ENCODE measurements at places on chromosomes 1 and 21.

DNA sequence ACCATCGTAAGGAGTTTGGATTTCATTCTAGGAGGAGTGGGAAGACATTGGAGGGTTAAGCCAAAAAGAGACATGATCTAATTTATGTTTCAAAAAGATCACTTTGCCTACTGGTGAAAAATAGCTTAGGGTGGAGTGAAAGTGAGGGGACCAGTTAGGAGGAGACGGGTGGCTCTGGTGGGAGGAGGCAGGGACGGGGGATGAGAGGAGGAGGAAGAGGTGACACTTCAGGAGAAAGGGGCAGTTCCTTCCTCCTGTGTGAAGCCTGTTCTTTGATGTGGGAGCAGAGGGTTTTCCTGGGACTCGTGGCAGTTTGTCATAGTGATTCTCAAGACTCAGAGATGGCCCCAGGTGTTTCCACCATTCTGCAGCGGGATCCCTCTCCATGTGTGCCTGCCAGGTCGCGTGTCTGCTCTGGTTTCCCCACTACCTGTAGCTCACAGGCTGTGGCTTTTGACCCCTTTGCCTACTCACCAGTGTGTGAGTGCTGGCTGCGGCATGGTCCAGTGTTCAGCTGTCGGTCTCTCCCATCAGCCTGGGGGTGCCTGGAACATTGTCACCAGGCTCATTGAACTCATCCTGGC, 102.4 kb downstream of the CNIH3 start:
- no peak for DNase-seq

GRCh38 chr21:35478161-35479064, 429.3 kb upstream of the RUNX1 start:
- no peak for DNase-seq

DNA sequence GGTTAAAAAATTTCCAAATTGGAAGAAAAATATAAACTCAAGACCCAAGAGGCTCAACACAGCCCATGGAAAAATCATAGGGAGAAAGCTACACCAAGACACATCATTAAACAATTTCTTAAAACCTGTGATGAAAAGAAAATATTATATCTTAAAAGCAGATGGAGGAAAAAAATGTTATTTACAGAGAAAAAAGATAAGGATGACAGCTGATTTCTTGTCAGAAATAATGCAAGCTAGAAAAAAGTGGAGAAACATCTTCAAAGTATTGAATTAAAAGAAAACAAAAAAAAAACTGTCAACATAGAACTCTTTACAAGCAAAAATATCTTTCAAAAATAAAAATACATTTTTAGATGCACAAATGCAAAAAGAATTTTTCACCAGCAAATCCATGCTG, 930.5 kb downstream of the ADGRL2 start:
- no peak for DNase-seq

GRCh38 chr1:231723146-231723545, 96.6 kb downstream of the DISC1 start:
- DNase-seq = no peak

DNA sequence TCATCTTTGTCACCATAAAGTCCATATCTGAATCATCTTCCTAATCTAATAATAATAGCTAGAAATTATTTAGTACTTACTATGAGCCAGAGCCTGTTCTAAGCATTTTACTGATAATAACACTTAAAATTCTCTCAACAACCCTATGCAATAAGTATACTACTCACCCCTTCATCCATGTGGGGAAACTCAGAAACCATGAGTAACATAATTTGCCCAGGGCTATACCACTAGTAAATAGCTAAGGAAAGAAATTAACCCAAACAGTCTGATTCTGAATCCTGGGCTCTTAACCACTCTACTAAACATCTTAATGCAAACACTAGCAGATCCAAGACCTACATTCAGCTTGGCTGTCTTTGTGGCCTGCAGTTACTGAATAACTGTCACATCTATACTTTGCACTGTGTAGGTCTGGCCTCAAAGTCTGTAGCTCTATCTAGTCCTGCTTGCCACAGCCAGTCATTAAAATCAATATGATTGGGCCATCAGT, 394.8 kb upstream of the ESRRG start:
- no peak for DNase-seq

GRCh38 chr1:94079989-94080388, 41.0 kb downstream of the ABCA4 start:
- no peak for DNase-seq

GRCh38 chr1:5864256-5864655, 128.0 kb downstream of the NPHP4 start:
- DNase-seq = no peak

DNA sequence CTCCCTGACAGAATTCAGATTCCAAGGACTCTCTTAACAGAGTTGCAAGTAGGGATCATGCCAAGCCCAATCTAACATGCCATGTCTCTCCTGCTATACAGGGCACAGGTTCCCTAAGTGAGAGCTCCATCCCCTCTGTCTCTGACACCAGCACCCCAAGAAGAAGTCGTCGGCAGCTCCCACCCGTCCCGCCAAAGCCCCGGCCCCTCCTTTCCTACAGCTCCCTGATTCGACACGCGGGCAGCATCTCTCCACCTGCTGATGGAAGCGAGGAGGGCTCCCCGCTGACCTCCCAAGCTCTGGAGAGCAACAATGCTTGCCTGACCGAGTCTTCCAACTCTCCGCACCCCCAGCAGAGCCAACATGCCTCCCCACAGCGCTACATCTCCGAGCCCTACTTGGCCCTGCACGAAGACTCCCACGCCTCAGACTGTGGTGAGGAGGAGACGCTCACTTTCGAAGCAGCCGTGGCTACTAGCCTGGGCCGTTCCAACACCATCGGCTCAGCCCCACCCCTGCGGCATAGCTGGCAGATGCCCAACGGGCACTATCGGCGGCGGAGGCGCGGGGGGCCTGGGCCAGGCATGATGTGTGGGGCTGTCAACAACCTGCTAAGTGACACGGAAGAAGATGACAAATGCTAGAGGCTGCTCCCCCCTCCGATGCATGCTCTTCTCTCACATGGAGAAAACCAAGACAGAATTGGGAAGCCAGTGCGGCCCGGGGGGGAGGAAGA, 263.2 kb downstream of the ZNF648 start:
- DNase-seq = no peak

DNA sequence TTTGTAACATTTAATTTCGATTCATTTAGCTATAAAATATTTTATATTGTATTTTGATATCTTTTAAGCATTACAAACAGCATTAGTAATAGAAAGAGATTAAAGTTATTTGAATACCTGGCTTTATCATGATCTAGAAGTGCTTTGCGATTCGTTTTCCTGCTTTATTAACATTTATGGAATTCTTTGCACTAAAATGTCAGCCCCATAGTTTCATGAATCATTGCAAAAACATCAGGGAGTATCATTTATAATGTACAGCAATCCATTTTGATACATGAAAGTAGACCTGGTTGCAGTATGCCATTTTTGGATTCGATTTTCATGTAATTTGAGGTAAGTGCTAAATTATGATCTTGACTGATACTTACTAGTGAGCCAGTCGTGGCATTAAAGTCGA, 108.0 kb upstream of the DPYD start:
- DNase-seq = no peak

- DNase-seq = no peak
Measured at GRCh38 chr1:32464191-32464715, 619 bp upstream of the ZBTB8B start.

DNA sequence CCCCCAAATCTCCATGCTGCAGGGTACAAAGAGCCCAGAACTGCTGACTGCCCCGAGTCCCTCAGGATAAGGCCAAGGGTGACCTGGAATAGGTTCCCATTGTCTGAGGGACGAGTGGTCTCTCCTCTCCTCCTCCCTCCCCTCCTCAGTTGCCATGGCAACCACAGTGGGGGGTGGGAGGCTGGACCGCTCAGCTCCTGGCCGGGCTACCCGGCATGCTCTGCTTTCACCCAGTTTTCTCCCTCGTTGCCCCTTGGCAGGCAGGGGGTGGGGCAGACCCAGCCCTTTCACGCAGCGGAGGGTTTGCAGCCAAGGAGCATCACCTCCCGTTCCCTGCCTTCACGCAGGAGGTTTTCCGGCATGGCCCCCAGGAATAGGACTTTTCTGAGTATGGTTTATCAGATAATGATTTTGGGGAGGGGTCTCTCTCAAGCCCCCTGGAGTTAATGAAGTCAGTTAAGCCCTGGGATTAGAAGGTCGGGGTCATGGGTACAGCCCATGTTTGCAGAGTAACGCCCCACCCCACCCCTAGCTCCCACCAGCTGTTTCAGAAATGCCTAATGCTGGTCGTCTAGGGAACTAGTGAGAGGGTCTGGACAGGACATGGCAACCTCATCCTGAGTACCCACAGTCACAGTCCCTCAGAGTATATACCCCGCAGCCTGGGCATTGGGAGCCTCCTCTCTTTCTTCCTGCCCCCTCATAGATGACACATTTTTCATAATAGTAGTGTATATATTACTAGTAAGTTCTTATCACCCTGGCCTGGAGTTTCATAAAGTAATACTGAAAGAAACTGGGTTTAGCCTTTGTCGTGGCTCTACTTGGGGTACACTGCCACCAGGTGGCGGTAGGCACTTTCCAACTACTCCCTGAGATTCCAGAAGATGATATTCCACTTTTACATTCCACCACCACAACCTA, 20.7 kb downstream of the C1QB start:
- no peak for DNase-seq

DNA sequence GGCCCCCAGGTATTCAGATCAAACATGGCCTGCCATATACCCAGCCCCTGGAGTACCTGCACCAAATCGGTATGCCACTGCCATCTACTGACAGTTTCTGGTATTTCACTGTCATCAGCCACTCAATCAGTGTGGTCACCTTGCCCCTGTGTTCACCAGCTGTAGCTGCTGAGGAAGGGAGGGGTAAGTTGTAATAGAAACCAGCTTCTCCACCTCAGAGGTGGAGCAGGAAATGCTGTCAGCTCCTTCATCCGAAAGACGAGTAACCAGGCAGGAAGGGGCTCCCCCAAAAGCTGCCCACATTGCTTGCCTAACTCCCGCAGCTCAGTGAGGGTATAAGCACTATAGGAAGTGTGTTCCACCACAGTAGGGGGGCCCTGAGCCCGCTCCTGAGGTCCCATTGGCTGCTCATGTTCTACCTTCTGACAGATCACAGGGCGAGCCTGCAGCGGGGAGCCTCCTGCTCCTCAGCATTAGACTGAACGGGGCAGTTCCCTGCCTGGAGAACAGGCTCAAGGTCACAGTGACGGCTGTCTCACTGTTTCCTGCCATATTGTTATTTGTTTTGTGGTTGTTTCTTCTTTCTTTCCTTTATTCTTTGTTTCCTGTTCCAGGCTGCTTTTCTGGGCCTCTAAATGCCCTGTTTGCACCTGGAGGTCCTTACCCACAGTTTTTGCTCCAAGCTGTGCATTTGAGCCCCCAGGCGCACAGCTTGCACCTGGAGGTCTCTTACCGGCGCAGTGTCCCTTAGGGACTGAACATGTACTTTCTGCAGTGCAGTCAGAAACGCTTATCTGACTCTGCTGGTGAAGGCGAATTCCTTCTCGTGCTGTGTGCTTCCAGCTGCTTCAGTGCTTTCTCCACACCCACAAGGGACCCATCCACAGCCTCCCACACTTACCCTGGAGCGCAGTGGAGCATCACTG, 1638.3 kb downstream of the MRPL39 start:
- peak; percentile 29 for DNase-seq

DNA sequence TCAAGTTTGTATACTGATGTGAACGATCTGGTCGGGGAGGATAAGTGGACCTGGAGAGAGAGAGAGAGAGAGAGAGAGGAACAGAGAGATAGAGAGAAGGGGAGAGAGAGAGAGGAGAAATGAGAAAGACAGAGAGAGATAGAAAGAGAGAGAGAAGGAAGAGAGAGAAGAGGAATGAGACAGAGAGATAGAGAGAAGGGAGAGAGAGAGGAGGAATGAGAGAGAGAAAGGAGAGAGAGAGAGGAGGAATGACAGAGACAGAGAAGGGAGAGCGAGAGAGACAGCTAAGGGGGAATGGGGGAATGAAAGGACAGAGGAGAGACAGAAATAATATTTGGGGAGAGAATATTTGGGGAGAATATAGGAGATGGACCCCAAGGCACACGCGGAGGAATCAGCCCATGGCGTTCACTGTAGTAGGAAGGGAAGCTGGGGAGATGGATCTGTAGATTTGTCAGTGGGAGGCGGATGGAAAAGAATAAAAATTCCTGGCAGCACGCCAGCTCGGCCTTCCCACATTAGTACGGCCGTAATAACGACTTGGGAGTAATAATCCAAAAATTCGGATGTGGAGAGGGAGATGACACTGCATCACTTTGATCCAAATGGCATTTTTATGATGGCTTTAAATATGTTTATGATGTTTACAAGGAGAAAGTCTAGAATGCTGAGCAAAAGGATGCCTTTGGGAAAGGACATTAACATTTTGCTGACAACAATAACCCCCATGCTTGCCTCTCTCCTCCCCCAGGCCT, 159.8 kb upstream of the KCNJ6 start:
- no peak for DNase-seq

- DNase-seq = no peak
Measured at GRCh38 chr1:6275826-6276782, 15.2 kb upstream of the GPR153 start.

DNA sequence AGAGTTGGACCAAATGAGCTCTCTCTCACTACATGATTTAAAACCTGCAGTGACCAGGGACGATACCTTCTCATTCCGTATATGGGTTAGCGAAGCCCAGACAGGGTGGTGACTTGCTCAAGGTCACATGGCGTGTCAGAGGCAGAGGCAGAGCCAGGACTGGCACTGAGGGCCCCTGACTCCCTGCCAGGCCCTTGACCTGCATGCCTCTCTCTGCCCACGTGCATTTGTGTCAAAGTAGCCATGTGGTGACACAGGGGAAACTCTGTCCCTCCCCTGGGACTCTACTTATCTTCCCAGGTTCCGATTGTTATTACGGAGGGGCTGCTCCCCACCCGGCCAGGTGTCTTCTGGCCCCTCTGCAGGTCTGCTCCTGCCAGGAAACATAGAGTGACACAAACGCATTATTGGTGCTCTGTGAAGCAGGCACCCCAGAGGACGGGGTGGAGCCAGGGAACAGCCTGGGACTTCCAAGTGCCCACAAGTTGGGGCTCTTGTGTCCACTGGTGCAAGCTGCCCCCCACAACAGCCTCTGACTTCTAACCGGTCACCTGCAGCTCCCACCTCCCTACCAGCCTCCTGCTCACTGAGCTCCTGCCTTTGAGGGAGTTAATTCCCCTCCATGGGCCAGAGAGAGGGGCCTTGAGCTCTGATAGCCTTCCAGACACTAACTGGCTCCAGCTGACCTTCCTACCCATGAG, 7.3 kb upstream of the TINAGL1 start:
- no peak for DNase-seq

- no peak for DNase-seq
Measured at GRCh38 chr1:96487971-96488370, 233.6 kb upstream of the PTBP2 start.
